ENCODE measurements at places on chromosomes 5 and 9.
A peak's percentile ranks its signal among the peaks of the same experiment; 100 is the strongest.

DNA sequence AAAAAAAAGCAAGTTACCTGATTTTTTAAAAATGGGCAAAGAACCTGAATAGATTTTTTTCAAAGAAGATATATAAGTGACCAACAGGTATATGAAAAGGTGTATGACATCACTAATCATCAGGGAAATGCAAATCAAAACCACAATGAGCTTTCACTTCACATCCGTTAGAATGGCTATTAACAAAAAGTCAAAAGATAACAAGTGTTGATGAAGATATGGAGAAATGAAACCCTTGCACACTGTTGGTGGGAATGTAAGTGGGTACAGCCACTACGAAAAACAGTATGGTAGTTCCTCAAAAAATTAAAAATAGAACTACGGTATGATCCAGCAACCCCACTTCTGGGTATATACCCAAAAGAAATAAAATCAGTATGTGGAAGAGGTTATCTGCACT, 134.8 kb downstream of the UGCG start:
- no peak for DNase-seq

DNA sequence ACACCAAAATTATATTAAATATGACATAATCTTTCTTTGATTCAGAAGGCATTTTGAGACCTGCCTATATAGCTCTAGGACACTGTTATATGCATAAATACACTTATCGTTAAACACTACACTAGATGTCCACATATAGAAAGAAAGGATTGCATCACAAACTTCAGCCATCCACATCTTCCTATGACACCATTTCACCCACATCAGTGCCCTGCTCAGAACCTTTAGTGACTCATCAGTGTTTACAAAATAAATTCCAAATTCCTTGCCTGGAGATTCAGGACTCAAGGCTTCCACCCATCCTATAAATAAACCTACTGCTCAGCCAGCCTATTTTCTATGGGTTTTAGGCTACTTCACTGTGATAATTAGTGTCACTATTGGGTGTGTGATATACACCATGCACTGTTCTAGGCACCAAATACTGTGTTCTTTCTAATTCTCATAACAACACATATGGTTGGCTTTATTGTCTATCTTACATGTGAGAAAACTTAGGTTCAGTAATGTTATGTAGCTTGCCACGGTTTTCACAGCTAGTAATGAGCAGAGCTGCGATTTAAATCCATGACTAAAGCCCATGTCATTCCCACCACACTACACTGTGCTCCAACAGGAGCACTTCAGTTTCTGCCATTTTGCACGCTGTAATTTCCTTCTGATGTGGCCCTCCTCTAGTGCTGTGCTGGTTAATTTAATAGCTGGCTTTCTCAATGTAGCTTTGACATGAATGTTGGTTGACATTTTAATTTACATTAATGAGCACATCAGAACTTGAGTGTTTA, 103.3 kb downstream of the SREK1 start:
- DNase-seq: no peak

DNA sequence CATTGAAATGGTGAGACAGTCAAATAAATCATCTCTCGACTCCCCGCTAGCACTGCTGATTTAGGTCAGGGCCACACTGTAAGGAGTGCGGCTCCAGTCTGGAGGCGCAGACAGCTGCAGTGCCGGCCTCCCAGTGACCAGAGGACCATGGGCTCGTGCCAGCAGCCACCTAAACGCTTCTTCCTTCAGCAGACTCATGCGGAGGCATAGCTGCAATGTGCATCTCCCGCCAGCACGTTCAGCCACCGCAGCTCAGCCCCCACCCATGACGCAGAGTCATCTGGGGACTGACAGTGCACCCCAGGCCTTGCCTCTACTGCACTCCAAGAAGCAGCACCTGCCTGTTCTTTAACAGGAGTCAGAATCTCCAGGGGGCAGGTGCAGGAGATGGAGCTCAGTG, 13.6 kb upstream of the MAPK9 start:
- no peak for DNase-seq

GRCh38 chr5:137312011-137312410, 187.1 kb downstream of the SPOCK1 start:
- no peak for DNase-seq

DNA sequence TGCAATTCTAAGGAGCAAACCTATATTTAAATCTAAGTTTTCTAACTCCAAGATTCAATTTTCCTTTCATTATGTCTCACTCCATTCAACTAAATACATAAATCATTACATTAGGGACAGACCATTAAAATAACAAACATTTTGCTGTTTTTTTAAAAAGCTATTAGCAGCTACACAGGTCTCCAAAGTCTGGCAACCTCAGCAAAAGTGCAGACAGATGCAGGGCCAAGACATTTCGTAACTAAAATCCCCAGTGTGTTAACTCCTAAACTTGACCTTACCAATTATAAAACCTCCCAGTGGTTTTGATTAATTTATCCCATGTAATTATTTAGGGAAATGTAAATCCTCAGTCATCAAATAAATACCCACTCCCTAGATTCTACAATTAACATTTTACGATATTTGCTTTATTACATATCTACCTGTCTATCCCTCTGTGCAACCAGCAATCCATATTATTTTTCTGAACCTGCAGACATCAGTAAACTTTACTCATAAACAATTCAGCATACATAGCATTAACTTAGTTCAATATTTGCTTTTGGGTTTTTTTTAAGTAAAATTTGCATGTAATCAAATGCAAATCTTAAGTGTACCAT, 64.7 kb downstream of the RGS7BP start:
- no peak for DNase-seq

DNA sequence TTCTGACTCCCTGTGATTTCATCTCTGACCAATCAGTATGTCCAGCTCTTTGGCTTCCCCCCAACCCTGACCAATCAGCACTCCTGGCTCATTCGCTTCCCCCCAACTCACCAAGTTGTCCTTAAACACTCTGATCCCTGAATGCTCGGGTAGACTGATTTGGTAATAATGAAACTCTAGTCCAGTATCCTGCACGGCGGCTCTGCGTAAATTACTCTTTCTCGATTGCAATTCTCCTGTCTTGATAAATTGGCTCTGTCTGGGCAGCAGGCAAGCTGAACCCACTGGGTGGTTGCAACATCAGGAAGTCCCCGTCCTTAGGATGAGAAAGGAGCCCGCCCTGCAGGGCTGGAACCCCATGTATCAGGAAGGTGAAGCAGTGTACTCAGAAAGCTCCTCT, 10.4 kb downstream of the FCN2 start:
- DNase-seq: no peak

DNA sequence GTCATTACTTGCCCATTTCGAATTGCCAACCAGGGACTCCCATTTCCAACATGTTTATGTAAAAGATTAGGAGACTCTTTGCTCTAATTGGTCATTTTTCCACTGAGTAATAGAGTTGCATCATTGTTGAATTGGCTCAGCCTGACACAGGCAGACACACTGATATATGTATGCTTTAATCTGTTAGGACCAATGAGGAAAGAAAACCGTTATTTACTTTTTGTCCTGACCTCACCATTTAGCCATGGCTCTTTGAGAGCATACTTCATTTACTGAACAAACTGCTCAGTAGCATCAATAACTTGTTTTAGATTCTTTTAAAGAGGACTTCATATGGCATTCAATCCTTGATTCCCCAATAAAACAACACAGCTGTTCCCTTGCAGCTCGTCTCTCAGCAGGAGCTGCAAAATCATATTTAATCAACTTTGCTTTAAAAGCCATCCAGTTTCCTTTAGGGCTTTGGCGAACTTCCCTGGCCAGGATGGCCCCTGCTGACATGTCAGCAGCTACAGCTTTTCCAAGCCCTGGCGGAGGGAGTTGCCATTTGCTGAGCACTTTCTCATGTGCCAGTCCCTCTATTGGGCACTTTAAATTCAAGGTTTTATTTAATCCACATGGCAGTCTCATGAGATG, 251.5 kb upstream of the TNC start:
- no peak for DNase-seq

GRCh38 chr5:14976486-14976885, 104.9 kb upstream of the ANKH start:
- DNase-seq: no peak

DNA sequence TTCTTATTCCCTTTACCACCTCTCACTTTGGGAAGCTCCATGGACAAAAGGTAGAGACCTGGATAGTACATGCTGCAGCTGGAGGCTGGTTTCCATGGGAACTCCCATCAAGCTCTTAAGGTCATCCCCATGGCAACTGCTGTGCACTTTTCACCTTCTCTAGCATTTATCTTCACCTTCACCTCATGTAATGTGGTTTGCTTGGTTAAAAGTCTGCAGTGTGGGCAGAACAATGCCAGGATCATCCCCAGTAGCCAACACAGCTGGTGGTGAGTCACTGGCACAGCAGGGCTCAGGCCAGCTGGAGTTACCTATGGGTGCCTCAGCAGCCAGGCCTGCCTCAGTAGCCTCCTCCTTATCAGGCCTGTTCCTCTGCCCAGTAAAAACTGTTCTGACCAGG, 210.5 kb downstream of the GRIA1 start:
- DNase-seq: no peak

- DNase-seq: no peak
Observed at GRCh38 chr9:36543916-36544315, 28.8 kb upstream of the MELK start.

GRCh38 chr9:95756986-95757385, 118.5 kb upstream of the ERCC6L2 start:
- no peak for DNase-seq

- DNase-seq: no peak
Observed at GRCh38 chr5:121430538-121430937, 421.1 kb upstream of the FTMT start.

- peak; percentile 68 for DNase-seq
Observed at GRCh38 chr9:35563791-35564197, 41.3 kb upstream of the TESK1 start.

DNA sequence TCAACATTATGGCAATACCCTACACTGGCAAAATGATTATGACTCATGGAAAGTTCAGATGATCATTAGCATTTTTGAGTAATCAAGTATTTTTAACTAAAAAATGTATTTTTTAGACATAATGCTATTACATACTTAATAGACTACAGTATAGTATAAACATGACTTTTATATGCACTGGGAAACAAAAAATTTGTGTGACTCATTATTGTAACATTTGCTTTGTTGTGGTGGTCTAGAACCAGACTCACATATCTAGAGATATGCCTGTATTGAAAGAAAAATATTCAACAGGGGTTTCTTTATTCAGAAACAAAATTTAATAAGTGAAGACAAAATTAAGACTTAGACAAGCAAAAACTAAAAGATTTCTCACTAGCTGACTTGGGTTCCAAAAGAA, 385.3 kb upstream of the RIOK2 start:
- DNase-seq: no peak

GRCh38 chr5:157290156-157290980, 24.4 kb downstream of the CYFIP2 start:
- DNase-seq: no peak

GRCh38 chr5:72356361-72356760, 36.2 kb downstream of the PTCD2 start:
- no peak for DNase-seq

DNA sequence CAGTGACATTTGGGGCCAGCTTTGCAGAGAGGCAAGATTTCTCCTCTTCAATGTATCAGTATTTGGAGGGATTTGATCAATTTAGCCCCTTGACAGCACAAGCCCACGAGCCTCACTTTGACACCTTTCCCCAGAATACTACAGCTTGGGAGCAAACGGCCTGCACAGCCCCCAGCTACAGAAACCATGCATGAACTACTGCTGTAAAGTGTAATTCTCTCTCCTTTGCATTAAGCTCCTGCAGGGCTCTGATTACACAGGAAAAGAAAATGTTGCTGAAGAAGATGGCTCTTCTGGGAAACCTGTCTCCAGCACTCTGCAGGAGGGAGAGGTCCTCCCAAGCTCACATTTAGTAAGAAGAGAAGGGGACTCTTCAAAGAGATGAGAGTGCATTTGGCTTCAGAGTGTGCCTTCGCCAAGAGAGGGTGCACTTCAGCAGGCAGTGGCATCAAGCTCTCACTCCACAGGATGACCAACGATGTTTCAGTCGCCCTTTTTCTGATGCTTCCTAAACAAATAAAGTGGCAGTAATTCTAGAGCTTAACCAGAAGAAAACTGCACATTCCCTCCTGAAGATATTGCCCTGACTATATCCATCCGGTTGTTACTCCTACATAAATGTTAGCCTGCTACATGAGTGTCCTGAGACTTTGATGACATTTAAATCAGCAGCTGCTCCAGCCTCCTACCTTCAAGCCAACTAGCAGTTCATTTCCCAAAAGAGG, 272.2 kb downstream of the AUH start:
- DNase-seq: peak; percentile 28

- DNase-seq: no peak
Observed at GRCh38 chr5:170372971-170373370, 16.2 kb downstream of the KCNMB1 start.

DNA sequence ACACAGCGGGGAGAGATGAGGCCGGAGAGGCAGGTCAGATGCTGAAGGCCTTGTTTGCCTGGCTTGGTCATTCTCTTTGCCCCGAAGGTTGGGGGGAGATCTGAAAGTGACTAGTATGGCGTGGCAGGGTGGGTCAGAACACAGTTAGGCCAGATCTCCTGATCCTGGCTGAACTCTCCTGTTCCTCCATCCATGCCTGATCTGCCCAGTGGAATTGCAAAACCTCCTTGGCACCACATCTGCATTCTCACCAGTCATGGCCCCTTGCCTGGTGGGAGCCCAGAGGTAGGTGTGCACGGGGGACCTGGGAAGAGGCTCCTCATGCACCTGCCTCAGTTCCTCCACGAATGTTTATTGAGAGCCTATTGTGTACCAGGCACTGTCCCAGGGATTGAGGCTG, 23.2 kb downstream of the TEX53 start:
- DNase-seq: no peak

DNA sequence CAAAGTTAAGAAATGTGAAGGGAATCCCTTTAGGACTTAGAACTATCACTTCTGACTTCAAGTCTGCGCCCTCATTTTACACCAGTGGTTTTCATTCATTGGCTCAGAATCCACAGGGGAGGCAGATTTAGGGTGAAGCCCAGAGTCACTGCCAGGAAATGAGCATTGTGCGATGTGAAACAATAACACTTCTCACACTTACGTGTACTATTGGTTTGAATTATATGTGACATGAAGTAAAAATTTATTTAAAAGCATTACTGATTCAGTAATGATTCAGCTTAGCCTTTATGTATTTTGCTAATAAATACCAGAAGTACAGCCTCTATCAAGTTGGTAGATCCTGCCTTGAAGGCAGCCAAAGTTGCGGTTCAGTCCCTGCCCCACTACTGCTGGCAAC, 98.6 kb downstream of the PAM start:
- no peak for DNase-seq

- no peak for DNase-seq
Observed at GRCh38 chr9:5787759-5788302, 45.1 kb downstream of the ERMP1 start.

DNA sequence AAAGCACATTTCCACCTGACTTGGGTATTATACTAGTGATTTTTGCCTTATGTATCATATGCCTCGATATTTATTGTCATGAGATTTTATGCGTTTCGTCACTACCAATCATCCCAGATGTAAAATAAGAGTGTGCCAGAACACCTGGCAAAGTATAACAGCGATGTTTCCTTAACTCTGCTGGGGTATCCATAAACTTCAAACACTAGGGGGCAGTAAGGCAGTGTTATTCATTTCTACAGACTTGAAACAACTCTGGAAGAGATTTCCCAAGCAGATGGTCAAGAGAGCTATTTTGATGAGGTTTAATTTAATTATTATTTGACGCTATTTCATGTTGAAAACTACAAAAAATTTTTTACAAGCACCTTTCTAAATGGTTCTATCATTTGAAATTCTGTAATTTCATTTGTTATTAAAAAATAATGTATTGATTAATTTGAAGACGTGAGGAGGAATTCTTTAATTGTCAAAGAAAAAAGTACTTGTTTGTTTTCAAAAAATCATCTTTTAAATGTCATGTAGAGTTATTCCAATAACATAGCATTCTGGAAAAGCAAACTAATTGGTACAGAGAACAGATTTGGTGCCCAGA, 388.5 kb upstream of the CTNND2 start:
- DNase-seq: peak; percentile 70
